ENCODE measurements at places on chromosomes 2 and 18.
A peak's percentile ranks its signal among the peaks of the same experiment; 100 is the strongest.

- no peak for DNase-seq
Measured at GRCh38 chr2:168482952-168483831, 27.1 kb downstream of the CERS6 start.

- no peak for DNase-seq
Measured at GRCh38 chr2:234570476-234570875, 73.6 kb upstream of the ARL4C start.

GRCh38 chr2:238045575-238045974 lies 15.2 kb upstream of the SCLY start:
- no peak for DNase-seq

- peak; percentile 87 for DNase-seq
Measured at GRCh38 chr2:66869076-66869475, 434.2 kb downstream of the MEIS1 start.

DNA sequence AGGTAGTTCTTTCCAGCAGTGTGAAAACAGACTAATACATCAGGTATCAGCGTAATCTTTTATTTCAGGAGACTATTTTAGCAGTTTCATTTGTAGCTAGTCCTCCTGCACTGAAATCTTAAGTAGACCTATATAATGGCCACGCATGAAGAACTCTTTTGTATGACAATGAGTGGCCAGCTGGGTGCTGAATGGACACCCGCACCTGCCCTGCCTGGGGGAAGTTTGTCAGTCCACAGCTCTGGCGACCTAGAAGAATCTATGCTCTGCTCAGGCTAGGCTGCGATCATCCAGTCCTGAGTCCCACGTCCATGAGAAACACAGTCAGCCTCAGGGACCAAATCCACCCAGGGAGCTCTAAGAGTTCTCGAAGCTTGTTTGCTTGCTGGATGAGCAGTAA lies 709.2 kb upstream of the ID2 start:
- no peak for DNase-seq

GRCh38 chr2:160968183-160968582 lies 192.0 kb upstream of the TANK start:
- no peak for DNase-seq
